Activated T-helper 1 cell treated with anti-CD3 and anti-CD28 coated beads, Interleukin-2, amount 50 U/mL, for 16 hours (primary cell): ENCODE measurements at places on chromosomes 2 and 18.

- no peak for DNase-seq
Measured at GRCh38 chr2:46336283-46336959, 39.2 kb downstream of the EPAS1 start.

GRCh38 chr2:12990523-12990922 is 273.8 kb downstream of the TRIB2 start:
- DNase-seq = no peak

- no peak for DNase-seq
Measured at GRCh38 chr2:85015653-85016360, 44.8 kb downstream of the KCMF1 start.

GRCh38 chr2:39283561-39283960 is 39.8 kb upstream of the CDKL4 start:
- DNase-seq = no peak

- no peak for DNase-seq
Measured at GRCh38 chr2:226515344-226516055, 284.1 kb downstream of the IRS1 start.

GRCh38 chr2:168490015-168490874 is 34.2 kb downstream of the CERS6 start:
- DNase-seq = no peak

DNA sequence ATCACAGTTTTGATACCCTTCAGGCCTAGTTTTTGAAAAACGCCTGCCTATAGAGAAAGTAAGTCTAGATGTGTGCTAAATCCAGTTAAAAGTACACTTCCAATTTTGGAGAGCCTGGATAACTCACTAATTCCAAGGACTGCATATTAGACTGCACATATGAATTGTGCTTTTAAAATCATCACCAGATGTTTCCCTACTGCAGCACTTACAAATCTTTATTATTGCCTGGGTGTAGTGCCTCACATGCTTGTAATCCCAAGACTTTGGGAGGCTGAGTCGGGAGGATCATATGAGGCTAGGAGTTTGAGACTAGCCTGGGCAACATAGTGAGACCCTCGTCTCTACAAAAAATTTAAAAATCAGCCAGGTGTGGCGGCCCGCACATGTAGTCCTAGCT is 35.9 kb upstream of the HTR2B start:
- no peak for DNase-seq

- no peak for DNase-seq
Measured at GRCh38 chr2:125424266-125424785, 1231.6 kb upstream of the GYPC start.

- no peak for DNase-seq
Measured at GRCh38 chr18:77044866-77045664, 87.5 kb downstream of the MBP start.

DNA sequence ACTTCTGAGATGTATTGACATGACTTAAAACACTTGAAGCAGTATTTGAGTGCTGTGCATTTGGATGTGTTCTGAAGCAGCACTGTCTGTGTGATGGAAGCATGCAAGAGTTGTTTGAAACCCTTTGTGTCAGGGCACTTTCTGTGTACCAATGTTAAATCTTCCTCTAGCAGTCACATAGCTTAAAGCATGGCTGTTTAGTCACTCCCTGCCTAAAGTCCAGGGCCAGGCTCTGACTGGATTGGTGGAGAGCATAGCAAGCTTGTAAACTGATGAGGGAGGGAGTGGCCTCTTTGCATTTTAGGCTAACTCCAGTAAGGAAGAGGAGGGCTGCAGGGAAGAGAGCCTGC is 73.5 kb downstream of the MYO1B start:
- no peak for DNase-seq

DNA sequence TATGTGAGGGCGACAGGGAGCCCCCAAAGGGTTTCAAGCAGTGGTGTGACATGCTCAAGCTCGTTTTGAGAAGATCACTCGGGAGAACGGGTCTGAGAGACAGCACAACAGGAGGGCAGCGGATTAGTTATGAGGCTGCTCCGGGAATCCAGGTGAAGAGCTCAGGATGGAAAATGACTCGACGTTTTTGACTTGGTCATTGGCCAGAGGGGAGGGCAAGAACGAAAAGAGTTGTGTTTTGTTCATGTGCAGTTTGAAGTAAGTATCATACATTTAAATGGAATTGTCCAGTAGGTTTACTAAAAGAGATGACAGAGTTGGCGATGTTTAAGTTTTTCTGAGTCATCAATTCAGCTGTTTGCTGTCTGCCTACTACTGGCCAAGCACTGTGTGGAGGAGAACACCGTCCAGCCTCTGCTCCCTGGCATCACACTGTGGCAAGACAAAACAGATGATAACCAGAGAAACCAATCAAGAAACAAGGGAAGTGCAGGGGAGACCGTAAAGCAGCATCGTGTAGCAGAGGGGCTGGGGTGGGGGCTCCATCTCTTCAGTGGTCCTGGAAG is 25.3 kb upstream of the ANXA4 start:
- no peak for DNase-seq

DNA sequence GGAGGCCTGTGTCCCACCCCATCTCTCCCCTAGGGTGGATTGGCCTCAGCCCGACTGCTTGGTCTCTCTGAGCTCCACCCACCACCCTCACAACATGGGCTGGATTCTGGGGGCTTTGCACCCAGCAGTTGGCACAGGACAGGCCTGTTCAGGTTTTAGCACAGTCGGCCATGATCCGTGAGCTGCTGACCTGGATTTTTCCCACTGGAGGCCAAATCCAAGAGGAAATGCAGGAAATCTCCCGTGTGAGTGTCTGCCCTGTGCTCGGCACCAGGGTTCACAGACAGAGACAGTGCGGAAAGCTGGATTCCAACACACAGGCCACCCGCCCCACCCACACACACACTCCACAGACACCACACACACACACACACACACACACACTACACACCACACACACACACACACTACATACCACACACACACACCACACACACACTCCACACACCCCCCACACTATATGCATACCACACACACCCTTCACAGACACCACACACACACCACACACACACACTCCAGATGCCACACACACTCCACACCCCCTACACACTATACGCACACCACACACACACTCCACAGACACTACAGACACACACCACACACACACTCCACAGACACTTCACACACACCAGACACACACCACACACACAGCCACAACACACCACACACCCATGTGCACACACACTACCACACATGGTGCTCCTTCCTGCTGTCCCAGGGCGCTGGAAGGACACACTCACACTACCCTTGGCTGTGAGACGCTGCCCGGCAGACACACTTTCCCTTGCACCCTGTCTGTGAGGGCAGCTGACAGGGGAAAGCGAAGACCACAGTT is 14.1 kb downstream of the MBP start:
- no peak for DNase-seq

GRCh38 chr2:11875481-11875880 is 129.0 kb downstream of the LPIN1 start:
- no peak for DNase-seq

- no peak for DNase-seq
Measured at GRCh38 chr18:22032392-22032961, 136.9 kb upstream of the GATA6 start.

DNA sequence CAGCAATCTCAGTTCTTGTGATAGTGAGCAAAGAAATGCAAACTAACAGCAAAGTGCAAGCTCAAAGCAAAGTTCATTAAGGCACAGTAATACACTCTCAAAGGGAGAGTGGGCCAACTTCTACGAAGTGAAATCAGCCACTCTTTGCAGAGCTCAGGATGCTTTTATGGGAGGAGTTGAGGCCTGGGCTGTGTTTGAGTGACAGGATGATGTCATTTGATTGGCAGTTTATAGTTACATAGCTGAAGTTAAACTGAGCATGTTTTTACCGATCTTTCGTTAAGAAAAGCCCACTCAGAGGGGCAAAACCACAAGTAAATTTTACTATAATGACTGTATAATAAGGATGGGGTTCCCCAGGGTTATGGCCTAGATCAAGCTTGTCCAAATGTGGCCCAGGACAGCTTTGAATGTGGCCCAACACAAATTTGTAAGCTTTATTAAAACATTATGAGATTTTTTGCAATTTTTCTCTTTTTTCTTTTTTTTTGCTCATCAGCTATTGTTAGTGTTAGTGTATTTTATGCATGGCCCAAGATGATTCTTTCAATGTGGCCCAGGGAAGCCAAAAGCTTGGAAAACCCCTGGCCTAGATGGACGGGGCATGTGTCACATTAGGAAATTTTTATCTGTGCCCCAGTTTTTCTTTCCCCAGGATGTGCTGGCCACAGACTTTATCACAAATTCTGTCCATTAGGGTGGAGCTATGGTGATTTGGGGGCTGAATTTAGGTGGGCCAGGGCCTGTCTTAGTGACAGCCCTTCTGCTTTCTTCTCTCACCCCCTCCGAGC is 8.3 kb upstream of the DNAH7 start:
- no peak for DNase-seq

- no peak for DNase-seq
Measured at GRCh38 chr2:233470011-233470687, 96.4 kb downstream of the USP40 start.

- DNase-seq = no peak
Measured at GRCh38 chr2:236526455-236527158, 43.0 kb upstream of the ACKR3 start.

- DNase-seq = no peak
Measured at GRCh38 chr2:69196327-69197117, 183.5 kb downstream of the ANTXR1 start.
